ENCODE measurements at places on chromosomes 7 and 10.

GRCh38 chr7:50558294-50559053, 6.7 kb downstream of the DDC start:
- DNase-seq = no peak

GRCh38 chr7:101287032-101287431, 34.6 kb downstream of the IFT22 start:
- DNase-seq = no peak

- no peak for DNase-seq
Measured at GRCh38 chr7:26279405-26279804, 12.3 kb upstream of the SNX10 start.

GRCh38 chr7:91570560-91570959, 306.3 kb downstream of the FZD1 start:
- no peak for DNase-seq

DNA sequence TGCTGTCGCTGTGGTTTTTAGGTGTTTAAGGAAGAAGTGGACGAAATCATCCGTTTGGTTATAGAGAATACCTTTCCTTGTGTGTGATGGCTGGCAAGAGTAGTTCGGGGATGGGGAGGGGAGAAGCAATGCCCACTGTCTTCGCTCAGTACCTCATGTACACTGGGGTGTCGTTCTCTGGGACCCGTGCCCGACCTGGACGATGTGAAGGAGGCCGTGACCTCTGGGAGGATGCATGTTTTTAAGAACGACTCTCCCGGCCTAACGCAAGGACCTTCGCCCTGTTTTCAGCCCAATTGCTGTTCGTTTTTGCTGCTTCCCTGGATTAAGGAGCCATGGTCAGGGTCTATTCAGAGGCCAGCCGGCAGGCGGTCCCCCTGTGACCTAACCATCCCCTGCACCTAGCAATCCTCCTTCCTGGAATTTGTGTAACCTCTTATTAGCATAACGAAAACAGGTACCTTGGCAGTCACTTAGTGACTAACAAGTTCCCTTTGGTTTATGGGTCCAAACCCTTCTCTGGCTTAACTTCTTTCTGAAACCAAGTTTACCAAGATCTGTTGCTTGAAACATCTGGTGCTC, 1.3 kb downstream of the NFE2L3 start:
- peak; percentile 48 for DNase-seq

DNA sequence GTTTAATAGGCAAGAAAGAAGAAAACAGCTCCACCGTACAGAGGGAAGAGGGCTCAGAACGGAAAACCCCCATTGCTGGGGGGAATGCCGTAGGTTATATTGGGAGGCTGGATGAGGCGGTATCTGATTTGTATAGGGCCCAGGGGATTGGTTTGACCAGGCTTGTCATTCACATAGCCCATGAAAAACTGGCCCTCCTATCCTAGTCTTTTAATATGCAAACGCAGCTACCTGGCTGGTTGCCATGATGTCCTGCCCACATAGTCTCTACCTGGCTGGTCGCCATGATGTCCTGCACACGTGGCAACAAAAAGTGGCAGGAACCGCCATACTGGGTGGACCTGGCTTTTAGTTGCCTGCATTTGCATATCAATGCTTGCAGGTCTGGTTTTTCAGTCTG, 84.7 kb downstream of the AUTS2 start:
- DNase-seq = no peak

- DNase-seq = no peak
Measured at GRCh38 chr10:12036073-12036655, 6.4 kb downstream of the UPF2 start.

DNA sequence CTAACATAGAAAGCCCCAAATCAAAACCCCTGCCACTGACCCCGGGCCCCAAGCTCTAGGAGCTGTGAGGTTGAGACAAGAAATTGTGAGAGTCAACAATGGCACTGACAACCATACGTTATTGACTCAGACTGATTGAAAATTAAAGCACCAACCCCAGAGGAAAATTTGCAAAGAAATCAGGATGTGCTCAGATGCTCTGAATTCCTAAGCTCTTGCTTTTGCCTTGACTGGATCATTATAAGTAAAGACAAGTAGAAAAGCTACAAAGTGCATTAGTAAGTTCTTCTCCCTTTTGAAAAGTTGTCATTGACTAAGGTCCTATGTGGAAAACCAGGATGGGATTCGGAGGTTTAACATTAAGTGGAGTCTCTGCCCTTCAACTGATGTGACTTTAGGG, 130.2 kb downstream of the SAMD9 start:
- no peak for DNase-seq

- DNase-seq = no peak
Measured at GRCh38 chr7:129751916-129752315, 140.4 kb downstream of the NRF1 start.

- no peak for DNase-seq
Measured at GRCh38 chr10:69401416-69401815, 15.3 kb downstream of the TACR2 start.

GRCh38 chr10:43106256-43107091, 29.6 kb downstream of the RET start:
- DNase-seq = no peak

DNA sequence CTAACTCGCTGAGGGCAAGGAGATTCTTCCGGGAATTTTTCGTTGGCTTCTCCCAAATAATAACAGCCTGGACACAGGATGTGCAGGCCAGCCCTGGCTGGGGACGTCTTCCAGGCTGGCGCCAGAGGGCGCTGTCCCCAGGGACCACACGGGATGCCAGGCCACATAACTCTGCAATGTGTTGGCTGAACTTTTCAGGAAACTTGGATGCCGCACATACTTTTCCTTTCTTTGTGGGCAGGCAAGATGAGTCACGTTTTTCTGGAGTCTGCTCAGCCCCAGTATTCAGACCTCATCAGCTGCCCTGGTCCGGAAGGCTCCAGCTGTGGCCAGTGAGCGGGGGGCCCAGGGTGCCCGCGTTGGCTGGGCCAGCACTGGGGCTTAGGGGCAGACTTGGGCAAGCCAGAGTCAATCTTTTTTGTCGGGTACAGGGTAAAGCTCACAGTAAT, 122.7 kb downstream of the PRKAG2 start:
- DNase-seq = no peak

DNA sequence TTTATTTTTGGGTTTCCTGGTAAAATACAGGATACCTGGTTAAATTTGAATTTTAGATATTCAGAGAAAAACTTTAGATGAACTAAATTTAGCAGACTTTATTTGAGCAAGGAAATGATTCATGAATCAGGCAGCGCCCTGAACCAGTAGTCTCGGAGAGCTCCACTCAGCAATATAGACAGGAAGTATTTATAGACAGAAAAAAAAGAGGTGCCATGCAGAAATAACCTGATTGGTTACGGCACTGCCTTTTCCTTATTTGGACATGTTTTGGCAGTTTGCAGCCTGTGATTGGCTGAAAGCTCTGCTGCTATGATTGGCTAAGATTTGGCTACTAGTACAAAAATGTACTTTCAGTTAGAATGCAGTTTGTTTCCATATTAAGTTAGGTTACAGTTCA, 198.3 kb upstream of the DKK1 start:
- DNase-seq = no peak

DNA sequence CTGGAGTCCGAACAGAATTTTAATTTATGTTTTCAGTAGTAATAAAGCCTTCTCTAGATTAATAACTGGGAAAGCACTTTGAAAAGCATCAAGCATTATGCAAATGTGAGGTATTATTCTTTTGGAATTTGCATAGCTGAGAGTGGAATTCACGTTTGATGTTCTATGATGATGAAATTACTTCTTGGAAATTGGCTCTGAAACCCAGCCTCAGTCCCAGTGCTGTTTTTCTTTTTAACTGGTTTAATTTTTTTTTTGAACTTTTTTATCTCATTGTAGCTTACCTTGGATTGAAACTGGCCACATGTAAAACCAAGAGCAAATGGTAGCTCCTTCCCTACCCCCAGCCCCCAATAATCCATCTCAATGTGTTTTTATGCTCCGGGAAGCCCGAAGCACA, 1.2 kb downstream of the TBXAS1 start:
- no peak for DNase-seq

GRCh38 chr7:126227643-126228042, 1025.1 kb downstream of the GRM8 start:
- DNase-seq = no peak

DNA sequence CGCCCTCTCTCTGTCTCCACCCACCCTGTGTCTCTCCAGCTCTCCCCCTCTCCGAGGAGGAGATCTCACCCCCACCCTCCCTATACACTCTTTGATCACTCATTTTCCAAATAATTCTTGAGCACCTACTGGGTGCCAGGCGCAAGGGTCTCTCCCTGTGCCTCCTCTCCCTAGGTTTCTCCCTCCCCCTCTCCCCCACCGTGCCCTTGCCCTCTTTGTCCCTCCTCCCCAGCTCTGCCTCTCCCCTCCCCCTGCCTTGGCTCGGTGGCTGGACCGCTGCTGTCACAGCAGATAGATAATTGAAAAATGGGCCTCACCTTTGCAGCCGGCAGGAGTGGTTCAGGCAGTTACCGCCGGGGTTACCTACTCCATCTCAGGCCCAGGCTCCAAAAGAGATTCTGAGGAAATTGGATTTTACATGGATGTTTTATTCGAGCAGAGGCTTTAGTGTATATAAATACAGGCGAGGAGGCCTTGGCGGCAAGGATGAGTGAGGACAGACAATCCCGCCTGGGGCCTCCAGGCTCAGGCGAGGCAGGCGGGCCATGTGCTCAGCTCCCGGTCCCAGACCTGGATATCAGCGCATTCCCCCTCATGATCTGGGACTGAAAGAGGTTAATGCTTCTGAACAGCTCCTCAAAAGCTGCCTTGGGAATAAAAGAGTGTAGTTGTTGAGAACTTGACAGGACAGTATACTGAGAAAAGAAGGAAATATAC, 60.8 kb upstream of the BTRC start:
- DNase-seq = no peak

- no peak for DNase-seq
Measured at GRCh38 chr10:8396675-8397074, 342.2 kb downstream of the GATA3 start.

- no peak for DNase-seq
Measured at GRCh38 chr7:30511494-30511893, 6.9 kb upstream of the GGCT start.

GRCh38 chr10:98453729-98454128, 7.0 kb upstream of the HPS1 start:
- no peak for DNase-seq
